NCI-H2081 treated with DMSO at 0.1 percent for 48 hours (cell line): ENCODE measurements at places on chromosomes 4 and X.

GRCh38 chr4:38832206-38832605, 24.4 kb downstream of the TLR6 start:
- no peak for DNase-seq

- DNase-seq, result no peak
Measured at GRCh38 chrX:9267415-9267814, 197.4 kb upstream of the TBL1X start.

GRCh38 chr4:135934026-135934425, 1598.3 kb downstream of the PCDH18 start:
- no peak for DNase-seq

DNA sequence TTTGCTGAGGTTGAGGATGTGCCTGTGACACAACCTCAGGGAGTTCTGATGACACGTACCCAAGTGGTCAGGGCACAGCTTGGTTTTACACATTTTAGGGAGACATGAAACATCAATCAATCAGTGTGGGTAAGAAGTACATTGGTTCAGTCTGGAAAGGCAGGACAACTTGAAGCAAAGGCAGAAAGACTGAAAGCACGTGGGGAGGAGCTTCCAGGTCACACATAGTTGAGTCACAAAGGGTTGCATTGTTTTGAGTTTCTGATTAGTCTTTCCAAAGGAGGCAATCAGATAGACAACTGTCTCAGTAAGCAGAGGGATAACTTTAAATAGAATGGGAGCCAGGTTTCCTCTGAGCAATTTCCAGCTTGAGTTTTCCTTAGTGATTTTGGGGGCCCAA, 1910.0 kb upstream of the AGA start:
- no peak for DNase-seq

DNA sequence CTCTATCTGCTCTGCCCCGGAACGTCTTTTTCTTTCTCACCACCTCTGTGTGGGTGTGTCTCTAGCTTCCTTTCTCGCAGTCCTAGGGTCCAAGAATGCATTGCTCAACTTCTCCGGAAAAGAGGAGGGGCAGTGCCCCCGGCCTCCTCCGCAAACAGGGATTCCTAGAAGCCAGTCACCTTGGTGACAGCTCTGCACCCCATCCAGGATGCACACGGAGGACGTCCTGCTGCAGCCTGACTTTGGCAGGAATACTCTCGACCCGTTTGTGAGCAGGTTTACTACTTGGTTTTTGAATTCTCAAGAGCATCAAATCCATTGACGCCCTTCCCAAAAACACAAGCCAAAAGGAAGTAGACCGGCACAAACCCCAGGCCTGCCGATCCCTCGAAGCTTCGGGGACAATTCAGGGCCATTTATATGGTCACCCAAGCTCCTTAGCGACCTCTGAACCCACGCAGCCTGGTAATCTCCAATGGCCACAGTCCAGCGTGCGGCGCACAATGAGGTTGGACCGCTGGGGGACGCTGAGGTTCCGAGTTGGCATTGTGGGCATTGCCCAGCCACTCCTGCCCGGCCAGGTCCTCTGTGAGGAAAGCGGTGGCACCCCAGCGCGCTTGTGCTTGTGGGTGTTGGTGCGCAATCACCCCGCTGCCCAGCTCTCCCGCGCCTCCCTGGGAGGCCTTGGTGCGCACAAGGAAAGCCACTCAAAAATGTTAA, 9.8 kb downstream of the NKX3-2 start:
- DNase-seq, result no peak

GRCh38 chr4:86272669-86273068, 87.2 kb downstream of the MAPK10 start:
- no peak for DNase-seq

DNA sequence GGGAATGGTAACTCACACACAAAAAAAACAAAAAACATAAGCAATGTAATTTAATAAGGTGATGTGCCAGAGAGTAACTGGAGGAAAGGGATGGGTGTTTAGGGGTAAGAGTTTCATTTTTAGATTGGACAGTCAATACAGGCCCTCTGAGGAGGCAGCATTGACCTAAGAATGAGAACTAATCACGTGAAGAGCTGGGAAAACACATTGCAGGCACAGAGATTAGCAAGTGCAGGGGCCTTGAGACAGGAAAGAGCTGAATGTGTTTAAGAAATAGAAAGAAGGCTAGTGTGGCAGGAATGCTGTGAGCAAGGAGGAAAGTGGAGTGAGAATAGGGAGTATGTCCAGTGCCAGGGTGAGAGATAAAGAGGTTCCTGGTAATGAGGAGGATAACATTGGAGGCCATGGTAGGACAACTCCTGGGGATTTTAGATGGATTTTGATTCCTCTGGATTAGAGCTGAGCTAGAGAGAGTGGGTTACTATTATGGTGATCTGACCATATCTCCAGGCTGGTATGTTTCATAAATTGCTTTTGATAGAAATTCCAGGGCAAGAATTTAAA, 17.6 kb downstream of the PDLIM5 start:
- DNase-seq, result no peak

- DNase-seq, result no peak
Measured at GRCh38 chrX:110060846-110061537, 58.1 kb downstream of the TMEM164 start.

GRCh38 chrX:131058136-131058868, at the start of gene ARHGAP36:
Gene ARHGAP36 (plus strand): TSS chrX:131058346. CDS start chrX:131081666, 23,320 bp downstream.
- DNase-seq, result no peak

DNA sequence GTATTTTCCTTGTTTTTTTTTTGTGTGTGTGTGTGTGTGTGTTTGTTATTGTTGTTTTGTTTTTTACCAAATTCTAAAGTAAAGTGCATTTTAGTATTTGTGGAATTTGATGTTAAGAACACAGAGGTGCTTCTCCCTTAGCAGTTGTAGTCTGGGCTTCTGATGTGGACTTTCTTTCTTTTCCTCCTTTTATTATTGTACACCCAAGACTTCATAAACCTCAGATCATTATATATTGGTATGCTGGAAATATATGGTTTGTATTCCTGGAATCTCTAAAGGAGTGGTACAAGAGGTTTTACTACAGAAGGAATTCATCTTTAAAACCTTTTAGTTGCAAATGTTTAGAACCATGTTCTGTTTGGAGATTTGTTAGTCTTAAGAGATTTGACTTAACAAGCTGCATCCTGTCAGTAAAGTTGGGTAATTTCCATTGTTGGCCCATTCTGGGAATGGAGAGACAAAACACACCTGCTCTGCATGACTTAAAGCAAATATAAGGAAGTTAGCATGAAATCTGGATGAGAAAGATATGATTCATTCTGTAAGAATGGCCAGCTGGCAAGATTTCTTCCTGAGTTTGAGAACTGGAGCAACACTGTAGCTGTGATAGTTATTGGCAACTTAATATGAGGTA, 64.0 kb downstream of the SMAD1 start:
- DNase-seq, result no peak

DNA sequence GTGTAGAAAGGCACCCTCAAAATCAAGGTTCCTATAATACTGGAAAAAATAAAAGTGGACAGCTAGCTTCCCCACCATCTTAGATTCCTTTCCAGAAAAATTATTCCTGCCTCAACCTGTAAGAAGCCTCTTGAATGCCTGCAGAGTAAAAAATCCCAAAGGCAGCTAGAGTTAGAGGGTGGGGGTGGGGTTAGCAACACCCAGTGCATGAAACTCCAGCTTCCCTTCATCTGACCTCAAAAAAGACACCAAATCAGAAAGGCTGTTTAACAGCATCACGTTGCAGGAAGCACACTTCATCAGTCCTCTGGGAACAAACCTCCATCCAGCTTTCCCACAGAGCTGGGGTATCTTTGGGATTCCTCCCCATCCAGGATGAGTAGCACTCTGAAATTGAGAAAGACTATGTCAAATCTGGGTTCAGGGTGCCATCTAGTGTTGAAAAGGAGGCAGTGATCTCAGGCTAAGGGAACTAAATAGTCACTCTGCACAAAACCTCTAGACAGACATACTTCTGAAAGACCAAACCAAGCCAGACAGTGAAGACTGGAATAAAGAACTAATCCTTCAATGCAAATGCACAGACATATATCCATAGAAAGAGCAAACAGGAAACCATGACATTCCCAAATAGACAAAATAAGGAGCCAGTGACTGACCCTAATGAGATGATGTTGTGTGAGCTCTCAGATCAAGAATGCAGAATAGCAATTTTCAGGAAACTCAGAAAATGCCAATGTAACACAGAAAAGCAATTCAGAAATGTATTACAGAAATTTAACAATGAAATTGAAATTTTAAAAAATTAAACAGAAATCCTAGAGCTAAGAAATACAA, 97.9 kb downstream of the ARHGEF9 start:
- no peak for DNase-seq

- DNase-seq, result no peak
Measured at GRCh38 chrX:54178100-54178940, 4.7 kb downstream of the FAM120C start.

- no peak for DNase-seq
Measured at GRCh38 chrX:13088156-13088487, 43.7 kb upstream of the FAM9C start.

- no peak for DNase-seq
Measured at GRCh38 chr4:25258980-25259578, 25.2 kb downstream of the PI4K2B start.

- no peak for DNase-seq
Measured at GRCh38 chr4:114547340-114548134, 51.1 kb upstream of the UGT8 start.
